ENCODE measurements at places on chromosomes 5 and 9. TPM values are rescaled to one million over a fixed set of nuclear protein-coding genes. Genes with fewer than 3 reads are reported as not detected.

Gene RASEF
- 125 TPM for total RNA-seq

GRCh38 chr9:124281931-124282371, 24.2 kb downstream of the NEK6 start:
- DNase-seq, result no peak

GRCh38 chr5:142356716-142357468, 32.1 kb upstream of the SPRY4 start:
- peak; percentile 75 for DNase-seq

GRCh38 chr9:78365748-78366697, 69.1 kb downstream of the PSAT1 start:
- no peak for DNase-seq

GRCh38 chr9:23541976-23542375, 284.1 kb downstream of the ELAVL2 start:
- DNase-seq, result no peak

DNA sequence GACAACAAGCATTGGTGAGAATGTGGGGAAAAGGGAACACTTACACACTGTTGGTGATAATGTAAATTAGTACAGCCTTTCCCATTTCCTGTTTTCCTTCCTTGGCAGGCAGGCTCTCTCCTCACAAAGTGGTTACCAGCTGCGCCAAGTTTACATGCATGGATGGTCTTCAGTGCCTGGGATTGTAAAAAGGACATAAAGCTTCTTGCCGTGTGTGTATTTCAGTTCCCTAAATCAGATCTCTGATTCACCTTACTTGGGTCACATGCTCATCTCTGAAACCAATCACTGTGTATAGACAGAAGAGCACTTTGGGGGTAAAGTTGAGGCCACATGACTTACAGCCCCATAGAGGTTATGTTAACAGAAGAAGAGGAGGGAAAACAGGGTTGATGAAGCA, 92.8 kb downstream of the CAVIN4 start:
- no peak for DNase-seq

DNA sequence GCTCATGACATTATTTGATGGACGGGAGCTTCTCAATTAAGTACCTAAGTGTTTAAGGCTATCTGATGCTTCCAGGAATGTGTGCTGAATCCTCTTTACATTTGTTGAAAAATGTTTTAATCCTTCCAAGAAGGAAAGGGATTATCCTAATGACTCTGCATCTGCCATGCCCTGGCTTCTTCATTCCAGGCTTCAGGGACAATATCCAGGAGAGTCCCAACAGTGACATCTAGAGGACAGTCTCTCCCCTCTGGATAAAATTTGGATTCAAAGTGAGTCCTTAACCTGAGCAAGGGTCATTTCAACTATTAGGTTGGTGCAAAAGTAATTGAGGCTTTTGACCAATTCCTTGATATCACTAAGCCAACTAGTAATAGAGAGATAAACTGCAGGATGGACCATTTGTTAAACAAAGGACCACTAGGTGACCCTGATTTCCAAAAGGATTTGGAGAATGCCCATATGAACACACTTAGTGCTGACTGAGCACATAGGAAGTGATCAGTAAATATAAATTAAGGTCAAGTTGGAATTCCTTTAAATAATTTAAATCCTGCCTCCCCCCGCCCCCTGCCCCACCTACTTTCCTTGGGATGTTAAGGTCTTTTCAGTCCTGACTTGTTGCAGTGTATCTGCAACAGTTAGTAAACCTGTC, 19.1 kb downstream of the TNFSF8 start:
- DNase-seq, result peak; percentile 30

- no peak for DNase-seq
Observed at GRCh38 chr9:127078988-127079387, 43.4 kb downstream of the ANGPTL2 start.

GRCh38 chr5:25393256-25393655, 748.5 kb upstream of the CDH10 start:
- no peak for DNase-seq

DNA sequence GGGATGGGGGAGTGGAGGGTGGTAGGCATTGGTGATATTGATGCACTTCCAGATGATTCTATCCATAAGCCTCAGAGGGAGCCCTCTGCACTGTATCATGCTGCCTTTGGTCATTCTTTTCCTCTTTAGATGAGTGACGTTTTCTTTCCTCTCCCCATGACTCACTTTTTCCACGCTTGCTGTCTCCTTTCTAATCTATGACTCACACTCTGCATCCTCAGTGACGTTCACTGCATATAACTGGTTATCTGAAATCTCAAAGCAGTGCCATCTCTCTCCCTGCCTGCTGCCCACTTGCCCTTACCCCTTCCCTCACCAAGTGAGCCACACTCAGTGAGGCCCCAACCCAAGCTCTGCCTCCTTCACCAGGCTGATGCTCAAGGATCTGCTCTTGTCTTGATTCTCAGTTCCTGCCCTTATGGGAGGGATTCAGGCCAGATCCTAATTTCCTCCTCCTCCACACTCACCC, 31.6 kb downstream of the PTGS1 start:
- no peak for DNase-seq

DNA sequence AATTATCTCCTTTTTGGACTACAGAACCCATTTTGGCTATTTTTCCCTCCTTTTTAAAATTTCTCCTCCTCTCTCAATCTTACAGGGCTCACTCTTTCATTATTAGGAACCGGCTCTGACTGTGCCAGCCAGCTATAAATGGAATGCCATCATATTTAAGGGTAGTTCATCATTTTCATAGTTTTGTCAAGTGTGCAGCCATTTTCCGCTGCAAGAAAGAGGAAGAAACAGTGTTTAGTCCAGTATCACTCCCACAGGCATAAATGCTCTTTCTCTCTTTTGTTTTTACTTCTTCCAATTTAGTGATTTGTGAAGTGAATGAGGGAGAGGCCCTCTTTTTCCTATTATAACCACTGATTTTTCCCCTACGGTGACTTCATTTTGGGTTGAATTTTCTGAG, 290.0 kb downstream of the NR3C1 start:
- DNase-seq, result no peak

Gene PCDHA13
- total RNA-seq, result 1.3 TPM

Gene TMEM232
- 5.1 TPM for total RNA-seq

GRCh38 chr5:179553875-179554274, 3.5 kb downstream of the RUFY1 start:
- no peak for DNase-seq

DNA sequence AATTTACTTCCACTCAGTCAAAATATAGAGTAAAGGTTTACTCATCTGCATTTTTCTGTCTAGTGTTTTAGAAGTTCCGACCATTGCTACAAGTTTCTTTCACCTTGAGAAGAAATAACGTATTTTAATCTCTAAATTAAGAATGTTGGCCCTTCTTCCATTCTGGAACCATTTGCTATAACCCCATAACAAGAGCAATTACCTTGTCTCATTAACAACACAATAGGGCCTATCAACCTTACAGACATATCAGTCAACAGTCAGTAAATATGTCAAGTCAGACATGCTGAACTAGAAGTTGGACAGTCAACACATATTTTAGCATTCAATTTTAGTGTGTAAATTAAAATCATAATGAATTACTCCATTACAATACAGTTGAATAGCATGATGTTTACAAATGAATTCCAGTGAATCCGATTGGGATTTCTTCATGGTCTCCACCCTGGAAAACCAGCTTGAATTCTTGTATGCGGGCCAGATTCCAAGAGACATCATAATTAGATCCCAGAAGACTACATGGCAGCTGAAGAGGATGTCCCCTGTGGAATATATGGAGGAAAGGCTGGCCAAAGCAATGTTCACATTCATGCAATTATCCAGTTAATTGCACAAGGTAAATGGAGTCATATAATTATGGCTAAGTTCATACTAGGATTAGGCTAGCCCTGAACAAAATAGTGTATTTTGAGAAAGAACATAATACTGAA, 196.2 kb upstream of the TARS1 start:
- no peak for DNase-seq

DNA sequence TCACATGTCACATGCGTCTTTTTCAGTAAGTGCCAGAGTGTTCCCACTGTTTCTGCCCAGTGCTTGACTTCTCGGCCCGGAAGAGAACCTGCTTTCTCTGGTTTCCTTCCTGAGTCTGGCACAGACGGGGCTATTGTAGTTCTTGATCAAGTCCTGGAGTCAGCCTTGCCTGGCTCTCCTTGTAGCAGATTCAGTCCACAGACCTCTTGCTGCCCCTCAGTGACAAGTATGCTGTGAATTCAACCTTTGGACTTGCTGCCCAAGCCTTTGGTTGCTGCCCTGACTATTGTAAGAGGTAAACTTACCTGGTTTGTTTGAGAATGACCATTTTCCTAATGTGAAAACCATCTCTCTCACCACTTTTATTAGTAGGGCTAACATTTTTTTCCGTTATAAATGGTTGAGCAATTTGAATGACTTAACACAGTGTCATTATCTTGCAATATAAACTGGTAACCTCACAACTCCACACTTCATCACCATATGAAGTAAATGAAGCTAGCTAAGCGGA, 24.7 kb downstream of the ZBTB34 start:
- no peak for DNase-seq

Gene SPATA31A3
- 0.74 TPM for total RNA-seq

Gene F2RL1
- total RNA-seq, result 4.9 TPM

DNA sequence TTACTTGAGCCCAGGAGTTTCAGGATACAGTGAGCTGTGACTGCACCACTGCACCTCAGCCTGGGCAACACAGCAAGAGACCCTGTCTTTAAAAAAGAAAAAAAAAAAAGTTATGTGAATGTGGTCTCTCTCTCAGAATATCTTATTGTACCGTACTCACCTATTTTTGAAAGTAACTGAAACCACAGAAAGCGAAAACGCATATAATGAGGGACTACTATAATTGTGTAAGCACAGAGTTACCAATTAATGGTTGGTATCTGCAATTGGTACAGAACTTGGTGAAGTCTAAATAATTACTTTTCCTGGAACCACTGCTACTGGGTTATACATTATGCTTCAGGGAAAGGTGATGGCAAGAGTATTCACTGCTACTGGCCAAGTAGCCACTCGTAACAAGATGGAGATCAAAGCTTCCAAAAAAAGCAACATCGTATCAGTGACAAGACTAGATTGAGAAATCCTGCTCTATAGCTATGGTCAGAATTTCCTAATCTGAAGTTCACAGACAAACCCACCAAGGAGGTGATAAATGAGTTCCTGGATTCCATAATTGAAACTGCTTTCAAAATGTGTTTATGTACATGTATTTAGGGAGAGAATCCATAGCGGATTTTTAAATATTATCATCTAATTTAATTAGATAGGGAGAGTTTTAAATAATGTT, 82.7 kb downstream of the NR6A1 start:
- DNase-seq, result no peak

GRCh38 chr5:62555930-62556329, 22.7 kb upstream of the LRRC70 start:
- no peak for DNase-seq

DNA sequence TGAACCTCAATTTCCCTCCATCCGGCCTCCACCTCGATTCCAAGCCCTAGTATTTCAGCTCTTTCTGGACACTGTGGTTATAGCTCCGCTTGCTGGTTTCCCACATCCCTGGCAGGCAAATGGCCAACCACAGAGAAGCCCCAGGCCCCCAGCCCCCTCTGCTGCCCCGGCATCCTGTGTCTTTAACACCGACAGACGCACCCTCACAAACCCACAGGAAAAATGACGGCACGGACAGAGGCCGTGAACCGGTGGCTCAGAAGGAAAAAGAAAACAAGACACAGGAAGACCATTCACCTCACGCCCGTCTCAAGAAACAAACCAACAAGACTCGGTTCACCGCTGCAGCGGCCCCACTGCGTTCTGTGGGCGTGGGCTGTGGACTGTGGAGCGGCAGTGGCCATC, 1.5 kb upstream of the CLIC3 start:
- DNase-seq, result no peak

GRCh38 chr5:64818245-64818644, 49.5 kb downstream of the CWC27 start:
- no peak for DNase-seq

Gene THOC3
- total RNA-seq, result 63.3 TPM

Gene RANBP3L
- 17.7 TPM for total RNA-seq

DNA sequence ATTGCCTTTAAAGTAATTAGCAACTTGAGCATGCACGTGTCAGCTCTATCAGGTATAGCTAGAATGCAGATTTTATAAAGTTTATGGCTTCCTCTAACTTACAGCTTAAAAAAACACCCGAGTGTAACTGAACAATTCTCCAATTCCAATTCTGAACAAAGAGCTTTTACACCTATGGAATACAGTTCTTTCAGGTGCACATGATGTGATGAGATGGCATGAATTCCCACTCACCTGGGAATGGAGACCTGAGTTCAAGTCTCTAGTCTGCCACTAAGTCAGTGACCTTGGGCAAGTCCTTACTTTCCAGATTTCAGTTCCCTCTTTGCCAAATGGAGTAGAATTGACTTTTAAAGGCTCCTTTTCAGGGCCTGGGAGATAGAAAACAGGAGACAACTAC, 1.8 kb downstream of the ZFAND5 start:
- no peak for DNase-seq
